ENCODE measurements at places on chromosomes 2 and 18. TPM values are rescaled to one million over a fixed set of nuclear protein-coding genes. Genes with fewer than 3 reads are reported as not detected.

Gene LIMS2
- total RNA-seq = 30.6 TPM

DNA sequence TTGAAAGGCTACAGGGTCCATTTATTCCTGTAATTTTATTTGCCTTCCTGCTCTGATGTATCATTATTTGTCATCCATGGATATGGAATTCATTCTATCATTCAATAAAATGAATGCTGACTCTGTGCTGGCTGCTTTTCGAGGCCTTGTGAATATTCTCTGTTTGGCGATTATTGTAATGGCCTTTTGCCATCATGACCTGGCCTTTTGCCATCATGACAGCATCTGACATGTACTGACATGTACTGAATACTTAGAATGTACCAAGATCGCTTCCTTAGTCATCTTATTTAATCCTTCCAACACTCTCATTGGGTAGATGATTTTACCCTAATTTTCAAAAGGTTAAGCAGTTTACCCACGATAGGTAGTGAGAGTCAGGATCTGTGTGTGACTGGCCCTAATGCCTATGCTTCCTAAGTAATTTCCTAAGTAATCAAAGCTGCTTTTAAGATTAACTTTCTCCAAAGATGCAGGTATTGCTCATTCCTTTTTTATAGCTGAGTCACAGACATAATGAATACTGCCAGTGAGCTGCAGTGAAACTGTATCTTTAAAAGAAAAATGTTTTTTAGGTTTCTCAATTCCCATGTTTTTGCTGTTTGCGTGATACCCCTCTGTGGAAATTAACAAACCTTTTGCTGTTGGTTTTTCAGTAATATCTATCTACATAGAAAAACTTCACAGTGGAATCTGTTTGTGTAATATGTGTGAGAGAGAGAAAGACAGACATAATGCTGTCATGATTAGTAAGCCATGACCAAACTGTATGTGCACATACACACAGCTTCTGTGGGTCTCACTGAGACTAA lies 127.8 kb downstream of the CERS6 start:
- no peak for DNase-seq

Gene FAM124B
- total RNA-seq = 10.1 TPM

GRCh38 chr18:61541673-61542072 lies 208.4 kb downstream of the CDH20 start:
- DNase-seq = peak; percentile 73

DNA sequence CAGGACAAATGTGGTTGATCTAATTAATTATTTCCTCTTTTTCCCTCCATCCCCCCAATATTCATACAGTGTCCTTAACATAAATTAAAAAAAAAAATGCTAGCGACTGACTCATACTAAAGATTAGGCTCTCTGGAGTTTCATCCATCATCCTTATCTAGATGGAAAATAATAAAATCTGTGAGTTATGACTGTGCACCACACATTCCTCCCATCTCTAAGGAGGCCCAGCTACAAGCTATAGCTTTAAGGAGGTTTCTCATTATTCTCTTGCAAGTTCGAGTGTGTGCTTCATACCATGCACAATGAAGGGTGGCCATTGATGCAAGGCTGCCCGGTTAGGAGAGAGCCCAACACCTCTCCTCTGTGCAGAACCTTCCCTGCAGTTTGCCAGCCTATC lies 77.3 kb downstream of the XDH start:
- peak; percentile 84 for DNase-seq

Gene LRRC30
- total RNA-seq = 3.4 TPM

DNA sequence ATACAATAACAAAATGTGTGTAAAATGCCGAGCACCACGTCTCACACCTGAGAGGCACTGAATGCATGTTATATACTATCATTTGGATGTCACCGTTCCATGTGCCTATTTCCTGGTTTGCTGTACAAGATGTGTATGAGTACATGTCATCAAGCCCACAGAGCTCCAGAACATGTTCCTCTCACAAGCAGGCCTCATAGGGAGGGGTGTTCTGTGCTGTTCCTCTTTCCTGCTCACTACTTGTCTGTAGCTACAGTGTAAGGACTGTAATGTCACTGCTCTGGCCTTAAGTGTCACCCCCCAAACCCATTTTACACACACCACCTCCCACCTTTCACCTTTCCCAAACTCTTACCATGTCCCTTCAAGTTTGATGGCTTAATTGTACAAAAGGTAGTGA lies 1.8 kb downstream of the AFF3 start:
- DNase-seq = no peak

Gene NXPH2
- total RNA-seq = not detected

Gene SPP2
- not detected for total RNA-seq

Gene POMC
- total RNA-seq = 0.72 TPM

DNA sequence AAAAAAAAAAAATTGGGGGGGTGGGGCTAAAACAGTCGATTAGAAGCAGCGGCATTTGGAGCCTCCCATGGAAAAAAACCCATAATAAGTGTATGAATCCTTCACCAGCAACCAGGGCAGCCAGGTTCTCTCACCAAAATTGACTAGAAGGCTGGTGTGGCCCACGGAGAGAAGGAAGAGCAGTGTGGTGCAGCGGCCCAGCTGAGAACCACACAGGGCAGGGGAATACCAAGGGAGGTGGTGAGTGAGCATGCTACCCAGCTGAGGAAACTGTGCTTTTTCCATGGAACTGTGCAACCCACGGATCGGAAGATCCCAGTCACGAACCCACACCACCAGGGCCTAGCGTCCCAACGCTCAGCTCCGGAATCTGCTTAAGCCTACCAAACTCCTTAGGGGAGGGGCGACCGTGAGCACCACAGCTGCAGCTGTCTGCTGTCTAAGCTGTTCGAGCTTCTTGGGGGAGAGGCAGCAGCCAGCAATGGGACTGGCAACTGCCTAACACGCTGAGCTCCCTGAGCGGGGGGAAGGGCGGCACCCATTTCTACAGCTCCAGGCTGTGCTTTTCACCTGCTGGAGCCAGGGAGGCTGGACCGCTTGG lies 1037.2 kb upstream of the ACVR2A start:
- no peak for DNase-seq

GRCh38 chr2:2931318-2932075 lies 446.1 kb downstream of the EIPR1 start:
- no peak for DNase-seq

DNA sequence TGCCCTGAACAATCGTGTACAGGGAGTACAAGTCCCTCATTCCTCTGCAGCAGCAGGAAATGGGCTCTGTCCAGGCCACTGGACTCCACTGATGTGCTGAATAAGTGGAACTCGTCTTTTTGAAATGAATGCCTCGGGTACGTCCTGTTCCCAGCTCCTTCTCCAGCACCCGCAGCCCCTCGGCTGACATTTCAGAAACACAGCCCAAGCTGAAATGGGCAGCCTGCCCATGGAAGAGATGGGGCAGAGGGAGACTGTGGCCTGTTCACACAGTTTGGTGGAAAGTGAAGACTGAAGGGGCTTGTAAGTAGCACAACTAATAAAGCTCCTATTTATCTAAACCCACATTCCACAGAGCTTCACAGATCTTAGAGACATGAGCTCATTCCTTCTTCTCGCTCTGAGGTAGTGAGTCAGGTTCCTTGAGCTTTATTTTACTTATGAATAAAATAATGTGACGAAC lies 498.6 kb downstream of the TXNL1 start:
- peak; percentile 57 for DNase-seq

Gene ABCB11
- 7.9 TPM for total RNA-seq

Measured in umbilical cord (tissue), 2 donors.